ENCODE measurements at places on chromosomes 13 and 19.

- no peak for DNase-seq
Observed at GRCh38 chr19:18760440-18761383, 30.4 kb downstream of the COMP start.

DNA sequence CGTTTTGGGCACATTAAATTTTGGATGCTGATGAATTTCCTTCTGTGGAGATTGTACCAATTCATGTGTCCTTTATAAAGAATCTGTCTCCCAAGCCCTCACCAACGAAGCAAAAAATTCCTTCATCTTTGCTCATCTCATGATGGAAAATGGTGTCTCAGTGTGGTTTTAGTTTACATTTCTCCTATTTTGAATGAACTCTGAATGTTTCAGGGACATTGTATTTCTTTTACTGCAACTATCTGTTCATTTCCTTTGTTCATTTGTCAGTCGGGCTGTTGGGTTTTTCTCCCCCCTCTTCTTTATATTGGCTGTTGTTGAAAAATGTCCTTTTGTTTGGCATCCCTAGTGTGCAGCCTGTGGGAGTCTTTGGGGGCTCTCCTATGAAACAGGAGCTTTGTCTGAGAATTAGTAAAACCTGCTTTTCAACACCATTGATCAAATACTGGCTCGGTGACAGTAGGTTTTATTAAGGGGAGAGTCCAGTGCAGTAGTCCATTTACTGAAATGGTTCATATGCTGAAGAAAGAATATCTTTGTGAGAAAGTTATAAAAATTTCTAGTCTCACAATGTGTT lies 91.3 kb upstream of the C1QTNF9B start:
- no peak for DNase-seq

- no peak for DNase-seq
Observed at GRCh38 chr13:27526516-27526915, 76.2 kb upstream of the MTIF3 start.

DNA sequence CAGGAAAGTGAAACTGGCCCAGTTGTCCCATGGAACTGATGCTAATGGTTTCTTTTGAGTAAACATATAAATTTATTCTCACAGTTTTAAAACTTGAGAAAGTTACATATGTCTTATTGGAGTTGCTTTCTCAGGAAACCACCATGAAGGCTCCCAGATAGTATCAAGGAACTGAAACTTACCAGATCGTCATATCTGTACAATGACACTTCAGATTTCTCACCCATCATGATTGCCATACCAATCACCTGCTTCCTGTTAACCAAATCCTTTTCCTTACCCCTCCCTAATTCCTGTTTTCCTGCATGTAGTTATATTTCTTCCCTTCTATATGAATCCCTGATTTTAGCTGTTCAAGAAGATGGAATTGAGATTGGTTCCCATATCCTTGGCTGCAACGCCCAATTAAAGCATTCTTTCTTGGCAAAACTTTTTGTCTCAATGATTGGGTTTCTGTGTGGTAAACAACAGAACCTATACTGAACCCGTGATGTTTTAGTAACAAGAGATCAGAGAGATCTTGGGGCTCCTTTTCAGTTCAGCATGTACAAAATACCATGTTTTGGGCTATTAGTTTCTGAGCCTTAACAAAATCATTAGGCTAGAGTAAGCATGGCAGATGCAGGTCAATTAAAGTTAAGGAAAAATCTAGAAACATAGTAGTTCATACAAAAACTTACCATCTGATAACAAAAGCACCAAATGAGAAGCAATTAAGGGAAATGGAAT lies 781.3 kb upstream of the MIR17HG start:
- DNase-seq: no peak

DNA sequence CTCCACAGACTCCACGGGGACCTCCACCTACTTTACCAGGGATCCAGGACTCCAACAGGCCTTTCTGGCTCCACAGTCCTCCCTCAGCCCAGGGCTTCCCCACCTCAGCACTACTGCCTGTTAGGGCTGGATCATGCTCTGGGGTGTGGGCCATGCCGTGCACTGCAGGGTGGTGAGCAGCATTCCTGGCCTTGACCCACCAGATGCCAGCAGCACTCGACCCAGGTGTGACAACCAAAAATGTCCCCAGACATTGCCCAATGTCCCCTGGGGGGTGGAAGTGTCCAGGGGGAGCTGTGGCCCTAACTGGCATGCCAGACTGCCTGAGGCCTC lies 42.0 kb downstream of the EPS15L1 start:
- DNase-seq: no peak

- no peak for DNase-seq
Observed at GRCh38 chr19:38880882-38881609, 3.0 kb upstream of the RINL start.
